Effector memory CD4-positive, alpha-beta T cell (primary cell): ENCODE measurements at places on chromosomes 7 and 10.
A peak's percentile ranks its signal among the peaks of the same experiment; 100 is the strongest.

GRCh38 chr7:23759671-23760391 is 49.8 kb downstream of the STK31 start:
- H3K27ac ChIP-seq, result no peak overlapping the region
- H3K27me3 ChIP-seq, result no peaks in the 10 kb centered on the region
- DNase-seq, result no peak
- no peak overlapping the region for H3K4me3 ChIP-seq

DNA sequence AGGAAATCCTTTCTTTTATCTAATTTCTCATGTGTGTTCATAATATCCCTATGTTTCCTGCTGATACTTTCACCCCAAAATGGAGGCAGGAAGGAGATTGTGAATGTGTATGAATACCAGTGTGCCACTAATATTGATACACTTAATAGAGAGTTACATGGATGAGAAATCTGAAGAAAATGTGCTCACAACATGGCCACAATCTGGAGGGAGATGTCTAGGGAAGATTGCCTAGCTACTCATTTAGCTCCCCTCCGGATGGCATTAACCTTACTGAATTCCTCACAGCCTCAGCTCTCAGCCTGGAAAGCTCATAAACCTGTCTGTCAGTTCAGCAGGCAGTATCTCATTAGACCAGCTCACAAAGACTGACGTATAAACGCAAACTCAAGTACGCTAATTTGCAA is 23.4 kb upstream of the DMTF1 start:
- no peak overlapping the region for H3K4me3 ChIP-seq
- DNase-seq, result no peak
- H3K27me3 ChIP-seq, result no peaks in the 10 kb centered on the region
- H3K27ac ChIP-seq, result no peak overlapping the region

DNA sequence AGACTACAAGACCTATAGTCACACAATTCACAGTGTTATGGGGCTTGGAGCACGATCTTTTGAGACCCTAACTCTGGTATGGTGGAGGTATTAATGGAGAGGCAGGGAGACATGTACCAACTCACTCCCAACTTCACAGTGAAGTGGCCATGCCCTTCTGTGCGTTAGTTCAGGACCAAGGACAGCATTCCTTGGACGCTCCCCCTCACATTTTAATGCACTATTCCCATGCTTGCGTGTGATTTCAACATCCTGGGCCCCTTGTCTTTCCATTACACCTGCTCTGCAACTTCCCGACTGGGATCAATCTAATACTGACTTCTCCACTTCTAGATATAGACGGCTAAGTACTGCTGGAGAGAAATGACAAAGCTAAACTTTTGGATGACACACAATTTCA is 72.7 kb downstream of the PLCE1 start:
- no peaks in the 10 kb centered on the region for H3K27me3 ChIP-seq
- H3K27ac ChIP-seq, result no peak overlapping the region
- H3K4me3 ChIP-seq, result no peak overlapping the region

- no peak overlapping the region for H3K4me3 ChIP-seq
- DNase-seq, result no peak
- no peaks in the 10 kb centered on the region for H3K4me1 ChIP-seq
- no peaks in the 10 kb centered on the region for H3K36me3 ChIP-seq
- no peak overlapping the region for H3K27ac ChIP-seq
These were observed 1004.2 kb downstream of the GRID1 start for GRCh38 chr10:85362401-85362800.

- no peak overlapping the region for H3K27ac ChIP-seq
- no peaks in the 10 kb centered on the region for H3K27me3 ChIP-seq
- H3K4me3 ChIP-seq, result no peak overlapping the region
- no peaks in the 10 kb centered on the region for H3K36me3 ChIP-seq
These were observed 116.2 kb upstream of the AFAP1L2 start for GRCh38 chr10:114520453-114520852.

GRCh38 chr10:25487266-25487665 is 312.5 kb downstream of the GPR158 start:
- H3K27me3 ChIP-seq, result no peaks in the 10 kb centered on the region
- no peaks in the 10 kb centered on the region for H3K4me1 ChIP-seq
- H3K27ac ChIP-seq, result no peak overlapping the region
- no peak for DNase-seq

DNA sequence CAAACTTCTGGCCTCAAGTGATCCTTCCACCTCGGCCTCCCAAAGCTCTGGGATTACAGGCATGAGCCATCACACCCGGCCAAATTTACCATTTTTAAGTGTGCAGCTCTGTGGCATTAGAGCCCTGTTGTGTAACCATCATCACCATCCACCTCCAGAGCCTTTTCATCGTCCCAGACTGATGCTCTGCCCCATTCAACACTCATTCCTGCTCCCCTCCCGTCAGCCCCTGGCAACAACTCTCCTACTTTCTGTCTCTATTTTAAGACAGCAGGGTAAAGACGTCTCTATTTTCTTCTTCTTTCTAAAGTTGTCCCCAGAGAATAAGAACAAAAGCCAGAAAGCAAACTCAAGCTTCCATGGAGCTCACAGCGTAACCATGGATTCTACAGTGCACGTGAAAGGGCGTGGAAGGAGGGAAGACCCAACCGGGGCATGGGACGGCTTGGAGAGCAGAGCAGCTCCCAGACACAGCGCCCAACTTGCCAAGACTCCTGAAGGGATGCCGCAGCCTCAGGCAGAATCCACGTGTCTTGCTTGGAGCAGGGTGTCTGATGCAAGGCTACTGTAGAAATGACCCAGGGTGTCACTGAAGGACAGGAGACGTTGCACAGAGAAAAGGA is 42.7 kb upstream of the PITRM1 start:
- no peaks in the 10 kb centered on the region for H3K36me3 ChIP-seq
- H3K27ac ChIP-seq, result no peak overlapping the region
- H3K4me1 ChIP-seq, result no peaks in the 10 kb centered on the region
- H3K4me3 ChIP-seq, result no peak overlapping the region
- no peak for DNase-seq

GRCh38 chr7:52269669-52270068 is 765.8 kb upstream of the POM121L12 start:
- H3K27ac ChIP-seq, result no peak overlapping the region
- no peaks in the 10 kb centered on the region for H3K4me1 ChIP-seq
- H3K36me3 ChIP-seq, result no peaks in the 10 kb centered on the region
- H3K4me3 ChIP-seq, result no peak overlapping the region
- H3K27me3 ChIP-seq, result no peaks in the 10 kb centered on the region
- DNase-seq, result no peak

DNA sequence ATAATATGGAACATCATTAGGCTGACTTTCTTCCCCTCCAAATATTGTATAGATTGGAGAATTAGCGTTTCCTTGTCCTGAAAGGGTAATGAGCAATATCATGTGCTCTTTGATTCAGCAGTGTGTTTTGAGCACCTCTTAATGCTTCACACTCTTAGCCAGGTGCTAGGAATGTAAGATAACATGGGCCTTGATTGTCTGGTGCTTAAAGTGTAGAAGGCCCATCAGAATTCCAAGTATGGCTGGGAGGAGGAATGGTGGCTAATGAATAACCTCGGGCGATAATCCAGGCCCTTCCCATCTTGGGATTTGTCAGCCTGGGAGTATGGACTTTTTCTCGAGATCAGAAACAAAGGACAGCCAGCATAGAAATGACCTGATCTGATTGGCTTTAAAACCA is 8.6 kb downstream of the TSPAN13 start:
- no peak overlapping the region for H3K27ac ChIP-seq
- H3K27me3 ChIP-seq, result no peaks in the 10 kb centered on the region
- no peaks in the 10 kb centered on the region for H3K36me3 ChIP-seq
- no peaks in the 10 kb centered on the region for H3K4me1 ChIP-seq

DNA sequence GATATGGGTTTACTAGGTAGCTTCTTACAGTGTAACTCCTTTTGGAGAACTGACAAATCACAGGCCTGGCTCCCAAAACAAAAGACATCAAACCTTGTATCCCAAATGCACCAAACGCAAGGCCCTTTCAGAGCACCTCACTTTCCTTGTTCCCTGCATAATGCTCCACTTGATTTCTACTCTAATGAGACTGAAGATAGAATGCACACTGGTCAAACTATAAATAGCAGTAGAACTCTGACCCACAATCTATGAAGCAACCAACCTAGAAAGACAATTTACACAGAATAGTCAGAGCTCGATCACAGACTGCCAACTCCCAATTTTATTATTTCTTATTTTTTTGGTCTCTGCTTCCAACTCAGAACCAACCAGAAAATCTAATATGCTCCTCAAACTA is 214.4 kb downstream of the CACNA2D1 start:
- DNase-seq, result no peak
- no peaks in the 10 kb centered on the region for H3K36me3 ChIP-seq
- no peaks in the 10 kb centered on the region for H3K27me3 ChIP-seq
- H3K4me1 ChIP-seq, result no peaks in the 10 kb centered on the region

DNA sequence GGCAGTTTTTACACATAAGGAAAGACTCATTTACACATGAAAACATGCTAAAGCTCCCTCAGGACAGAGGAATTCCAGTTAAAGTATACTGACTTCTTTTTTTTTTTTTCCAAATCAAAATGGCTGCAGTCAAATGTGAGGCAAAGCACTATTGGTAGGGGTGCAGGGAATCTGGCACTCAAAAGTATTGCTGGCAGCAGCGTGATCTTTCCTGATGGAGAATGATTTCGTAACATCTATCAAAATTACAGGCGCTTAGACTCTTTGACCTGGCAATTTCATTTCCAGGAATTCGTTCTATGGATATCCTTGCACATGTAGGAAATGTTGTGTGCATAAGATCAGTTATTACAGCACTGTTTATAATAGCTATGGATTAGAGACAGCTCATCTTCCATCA is 65.7 kb downstream of the VSTM4 start:
- no peaks in the 10 kb centered on the region for H3K4me1 ChIP-seq
- no peak overlapping the region for H3K4me3 ChIP-seq
- H3K36me3 ChIP-seq, result no peaks in the 10 kb centered on the region
- no peak overlapping the region for H3K27ac ChIP-seq
- H3K27me3 ChIP-seq, result no peaks in the 10 kb centered on the region

DNA sequence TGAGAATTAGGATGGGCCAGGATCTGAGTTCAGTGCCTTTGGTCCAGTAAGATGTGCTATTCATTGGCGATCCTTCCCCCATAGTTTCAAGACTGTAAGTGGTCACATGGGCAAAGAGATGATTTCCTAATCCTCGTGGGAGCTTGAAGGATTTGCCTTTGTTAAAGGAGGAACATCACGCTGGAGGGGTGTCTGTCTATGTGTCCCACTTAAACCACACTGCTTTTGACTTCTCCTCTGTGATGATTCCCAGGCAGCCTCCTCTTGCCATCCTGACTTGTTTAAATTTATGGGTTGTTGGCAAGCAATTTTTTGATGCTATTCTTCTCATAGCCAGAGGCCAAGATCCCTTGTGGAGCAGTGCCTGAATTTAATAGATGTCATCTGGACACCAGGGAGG is 154.0 kb downstream of the TCF7L2 start:
- no peaks in the 10 kb centered on the region for H3K36me3 ChIP-seq
- no peak for DNase-seq
- H3K27ac ChIP-seq, result no peak overlapping the region
- H3K4me3 ChIP-seq, result no peak overlapping the region
- no peaks in the 10 kb centered on the region for H3K27me3 ChIP-seq

- DNase-seq, result no peak
- no peaks in the 10 kb centered on the region for H3K36me3 ChIP-seq
- H3K27ac ChIP-seq, result no peak overlapping the region
- H3K4me1 ChIP-seq, result no peaks in the 10 kb centered on the region
- H3K27me3 ChIP-seq, result no peaks in the 10 kb centered on the region
These were observed 166.0 kb upstream of the COL1A2 start for GRCh38 chr7:94228678-94229077.

DNA sequence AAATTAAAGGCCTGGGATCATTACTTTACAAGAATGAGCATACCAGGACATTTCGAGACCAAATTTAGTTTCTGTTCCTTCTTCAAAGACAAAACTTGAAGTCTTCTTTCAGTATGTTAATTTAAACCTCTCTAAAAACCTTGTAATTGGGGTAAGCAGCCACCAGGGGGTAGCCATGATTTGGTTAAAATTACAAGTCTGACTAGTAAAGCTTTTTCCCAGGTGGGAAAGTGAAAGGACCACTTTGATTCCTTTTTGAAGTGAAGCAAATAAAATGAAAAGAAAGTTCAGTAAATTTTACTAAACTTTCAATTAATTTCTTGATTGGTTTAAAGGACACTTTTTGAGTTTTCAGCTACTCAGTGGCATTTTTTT is 294.3 kb downstream of the BBS9 start:
- H3K36me3 ChIP-seq, result no peaks in the 10 kb centered on the region
- H3K27ac ChIP-seq, result no peak overlapping the region
- H3K27me3 ChIP-seq, result no peaks in the 10 kb centered on the region

- no peaks in the 10 kb centered on the region for H3K4me1 ChIP-seq
- no peaks in the 10 kb centered on the region for H3K27me3 ChIP-seq
- no peak for DNase-seq
- H3K27ac ChIP-seq, result no peak overlapping the region
- no peak overlapping the region for H3K4me3 ChIP-seq
These were observed 114.2 kb downstream of the BTRC start for GRCh38 chr10:101468159-101468558.

- H3K36me3 ChIP-seq, result peaks cover 15% of the 10 kb centered on the region
- peak overlapping the region; percentile 8 for H3K4me3 ChIP-seq
- peaks cover 29% of the 10 kb centered on the region for H3K4me1 ChIP-seq
- no peak for DNase-seq
- H3K27me3 ChIP-seq, result no peaks in the 10 kb centered on the region
These were observed 138.2 kb downstream of the ELMO1 start for GRCh38 chr7:37310327-37311080.

DNA sequence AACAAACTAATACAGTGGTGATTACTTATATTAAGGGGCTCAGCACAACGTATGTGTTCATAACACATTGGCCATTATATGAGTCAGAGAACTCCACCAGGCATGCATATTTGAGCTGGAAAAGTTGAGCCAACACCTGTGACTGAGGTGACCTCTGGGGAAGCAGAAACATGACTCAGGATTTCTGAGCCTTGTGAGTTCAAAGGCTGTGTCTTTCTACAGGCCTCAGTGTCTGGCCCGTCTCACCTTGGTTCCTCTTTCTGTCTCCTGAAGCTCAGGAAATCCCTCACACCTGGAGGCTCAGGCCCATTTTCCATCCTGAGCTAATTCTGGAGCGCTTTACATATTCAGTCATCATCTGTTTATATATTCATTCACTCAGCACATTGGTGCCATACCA is 230.9 kb upstream of the AGK start:
- no peak for DNase-seq
- H3K4me1 ChIP-seq, result no peaks in the 10 kb centered on the region
- no peak overlapping the region for H3K27ac ChIP-seq
- H3K36me3 ChIP-seq, result no peaks in the 10 kb centered on the region
